ENCODE measurements at places on chromosomes 13 and 19. TPM values are rescaled to one million over a fixed set of nuclear protein-coding genes. Genes with fewer than 3 reads are reported as not detected.

DNA sequence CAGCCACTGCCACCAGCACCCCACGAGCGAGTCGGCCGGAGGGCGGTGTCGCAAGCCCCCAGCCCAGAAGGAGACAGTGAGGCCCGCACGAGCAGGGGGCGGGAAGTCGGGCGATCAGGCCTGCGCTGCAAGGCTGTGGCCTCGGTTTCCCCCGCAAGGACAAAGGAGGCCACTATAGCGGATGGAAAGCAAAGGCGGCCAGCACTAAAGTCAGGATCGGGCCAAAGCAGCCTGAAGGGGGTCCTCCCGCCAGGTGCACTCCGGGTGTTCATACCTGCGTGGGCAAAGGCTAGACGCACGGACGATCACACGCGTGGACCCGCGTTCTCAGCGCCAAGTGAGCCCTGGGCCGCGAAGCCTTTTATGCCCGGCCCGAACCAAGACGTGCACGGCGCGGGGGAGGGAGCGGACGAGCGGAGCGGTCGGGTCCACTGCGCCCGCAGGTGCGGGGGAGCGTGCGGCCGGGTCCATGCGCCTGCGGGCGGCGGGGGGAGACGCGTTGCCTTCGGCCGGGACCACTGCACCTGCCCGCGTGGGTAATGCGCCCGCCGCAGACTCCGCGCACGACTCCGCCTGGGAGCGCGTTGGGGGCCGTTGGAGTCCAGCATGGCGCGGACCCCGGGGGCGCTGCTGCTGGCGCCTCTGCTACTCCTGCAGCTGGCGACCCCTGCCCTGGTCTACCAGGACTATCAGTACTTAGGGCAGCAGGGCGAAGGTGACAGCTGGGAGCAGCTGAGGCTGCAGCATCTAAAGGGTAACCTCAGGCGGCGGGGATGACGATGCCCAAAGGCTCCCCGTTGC is at the start of the genes PRDX2 and THSD8:
Gene PRDX2, minus strand, starts transcription at position 335 of the 801 bp plus-strand sequence. CDS start 539 bp downstream, outside the sequence.
Gene THSD8, plus strand, starts transcription at position 604 of the 801 bp plus-strand sequence. Its CDS starts 3 bp downstream, at position 607.
- H3K27me3 ChIP-seq: no peaks in the 10 kb centered on the region
- H3K4me3 ChIP-seq: peak within 1 kb of the TSS; percentile 86
- peak within 1 kb of the TSS; percentile 85 for H3K27ac ChIP-seq
- peaks cover 33% of the 10 kb centered on the region for H3K4me1 ChIP-seq

DNA sequence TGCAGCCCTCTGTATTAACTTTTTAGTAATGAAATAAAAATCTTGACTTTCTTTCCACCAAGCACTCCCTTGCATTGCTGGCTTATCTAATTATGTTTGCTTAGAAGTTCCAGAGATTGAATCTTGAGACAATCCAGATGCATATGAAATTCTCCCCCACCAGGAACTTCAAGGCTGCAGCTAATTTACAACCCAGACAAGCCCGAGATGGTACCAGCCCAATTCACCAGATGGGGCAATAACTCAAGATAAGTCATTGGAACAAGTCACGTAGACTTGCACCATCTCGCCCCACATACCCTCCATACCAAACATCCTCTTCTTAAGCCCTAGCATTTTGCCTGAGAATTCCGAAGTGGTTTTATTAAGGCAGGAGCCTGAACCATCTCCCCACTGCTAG is 29.0 kb downstream of the UTP14C start:
- H3K4me3 ChIP-seq: no peak overlapping the region
- H3K4me1 ChIP-seq: no peaks in the 10 kb centered on the region
- no peaks in the 10 kb centered on the region for H3K27me3 ChIP-seq
- H3K36me3 ChIP-seq: no peaks in the 10 kb centered on the region

DNA sequence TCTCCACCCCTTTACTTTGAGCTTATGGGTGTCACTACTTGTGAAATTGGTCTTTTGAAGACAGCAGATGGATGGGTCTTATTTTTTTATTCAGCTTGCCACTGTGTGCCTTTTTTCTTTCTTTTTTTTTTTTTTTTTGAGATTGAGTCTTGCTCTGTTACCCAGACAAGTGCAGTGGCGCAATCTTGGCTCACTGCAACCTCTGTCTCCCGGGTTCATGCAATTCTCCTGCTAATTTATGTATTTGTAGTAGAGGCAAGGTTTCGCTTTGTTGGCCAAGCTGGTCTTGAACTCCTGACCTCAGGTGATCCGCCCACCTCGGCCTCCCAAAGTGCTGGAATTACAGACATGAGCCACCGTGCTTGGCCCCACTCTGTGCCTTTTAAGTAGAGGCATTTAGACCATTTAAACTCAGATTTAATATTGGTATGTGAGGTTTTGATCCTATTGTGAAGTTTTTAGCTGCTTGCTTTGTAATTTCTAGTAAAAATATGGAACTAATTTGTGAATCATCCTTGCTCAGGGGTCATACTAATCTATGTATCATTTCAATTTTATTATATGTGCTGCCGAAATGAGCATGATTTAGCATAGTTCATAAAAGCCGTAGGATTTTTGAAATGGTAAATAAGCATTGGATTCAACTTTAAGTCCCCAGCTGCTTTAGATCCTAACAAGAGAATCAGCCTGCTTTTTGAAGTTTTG is 584.5 kb downstream of the SLITRK1 start:
- H3K36me3 ChIP-seq: no peaks in the 10 kb centered on the region
- no peaks in the 10 kb centered on the region for H3K4me1 ChIP-seq
- no peaks in the 10 kb centered on the region for H3K27me3 ChIP-seq

DNA sequence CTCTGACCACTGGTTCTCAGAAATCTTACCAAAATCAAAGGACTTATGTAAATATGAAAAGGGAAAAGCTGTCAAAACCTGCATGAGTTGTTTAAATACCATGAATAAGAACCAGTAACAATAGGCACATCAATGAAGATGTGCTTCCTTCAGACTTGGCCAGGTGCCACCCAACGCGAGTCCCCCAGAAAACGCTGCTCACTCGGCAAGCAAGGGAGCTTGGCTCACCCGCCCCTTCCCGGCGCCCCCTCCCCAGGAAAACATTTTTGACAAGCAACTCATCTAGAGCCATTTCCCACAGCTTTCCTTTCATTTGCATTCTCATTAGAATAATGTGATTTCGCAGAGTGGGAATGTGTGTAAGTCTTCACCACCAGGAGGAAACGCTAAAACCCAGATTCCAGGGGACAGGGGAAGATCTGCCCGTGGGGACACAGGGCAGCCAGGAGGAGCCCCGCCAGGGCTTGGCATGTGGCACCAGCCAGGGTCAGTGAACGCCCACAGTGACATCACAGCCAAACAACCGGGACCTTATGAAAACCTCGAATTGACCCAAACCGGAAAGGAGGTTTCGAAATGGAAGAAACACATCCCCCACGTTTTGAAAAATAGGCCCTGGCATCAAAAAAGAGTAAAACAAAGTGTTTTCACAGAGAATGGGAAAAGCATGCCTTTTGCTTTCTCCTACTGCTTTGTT is 366.2 kb upstream of the TSHZ3 start:
- H3K4me3 ChIP-seq: no peak overlapping the region
- H3K4me1 ChIP-seq: no peaks in the 10 kb centered on the region
- no peak for DNase-seq
- H3K27ac ChIP-seq: no peak overlapping the region

GRCh38 chr13:20566468-20566897 is 474 bp upstream of the IFT88 start:
- peak overlapping the region; percentile 95 for H3K4me3 ChIP-seq
- no peaks in the 10 kb centered on the region for H3K4me1 ChIP-seq
- H3K36me3 ChIP-seq: no peaks in the 10 kb centered on the region
- DNase-seq: no peak
- no peaks in the 10 kb centered on the region for H3K27me3 ChIP-seq

DNA sequence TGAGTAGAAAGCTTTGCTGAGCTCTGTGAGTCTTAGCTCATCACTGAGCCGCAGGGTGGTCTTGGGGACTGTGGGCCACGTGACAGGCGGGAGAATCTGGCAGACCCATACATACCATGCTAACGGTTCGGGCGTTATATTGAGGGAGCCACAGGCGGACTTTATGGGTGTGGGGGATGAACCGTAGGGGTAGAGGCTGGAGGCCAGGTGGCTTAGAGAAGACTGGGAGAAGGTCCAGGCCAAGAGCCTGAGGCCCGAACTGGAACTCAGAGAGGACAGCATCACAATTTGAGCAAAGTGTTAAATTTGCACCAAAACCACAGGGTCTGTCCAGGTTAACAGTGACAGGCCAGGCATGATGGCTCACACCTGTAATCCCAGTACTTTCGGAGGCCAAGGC is 15.3 kb upstream of the ATF5 start:
- no peak overlapping the region for H3K27ac ChIP-seq
- H3K36me3 ChIP-seq: peaks cover 6% of the 10 kb centered on the region
- no peak overlapping the region for H3K4me3 ChIP-seq
- no peaks in the 10 kb centered on the region for H3K27me3 ChIP-seq
- peaks cover 12% of the 10 kb centered on the region for H3K4me1 ChIP-seq

DNA sequence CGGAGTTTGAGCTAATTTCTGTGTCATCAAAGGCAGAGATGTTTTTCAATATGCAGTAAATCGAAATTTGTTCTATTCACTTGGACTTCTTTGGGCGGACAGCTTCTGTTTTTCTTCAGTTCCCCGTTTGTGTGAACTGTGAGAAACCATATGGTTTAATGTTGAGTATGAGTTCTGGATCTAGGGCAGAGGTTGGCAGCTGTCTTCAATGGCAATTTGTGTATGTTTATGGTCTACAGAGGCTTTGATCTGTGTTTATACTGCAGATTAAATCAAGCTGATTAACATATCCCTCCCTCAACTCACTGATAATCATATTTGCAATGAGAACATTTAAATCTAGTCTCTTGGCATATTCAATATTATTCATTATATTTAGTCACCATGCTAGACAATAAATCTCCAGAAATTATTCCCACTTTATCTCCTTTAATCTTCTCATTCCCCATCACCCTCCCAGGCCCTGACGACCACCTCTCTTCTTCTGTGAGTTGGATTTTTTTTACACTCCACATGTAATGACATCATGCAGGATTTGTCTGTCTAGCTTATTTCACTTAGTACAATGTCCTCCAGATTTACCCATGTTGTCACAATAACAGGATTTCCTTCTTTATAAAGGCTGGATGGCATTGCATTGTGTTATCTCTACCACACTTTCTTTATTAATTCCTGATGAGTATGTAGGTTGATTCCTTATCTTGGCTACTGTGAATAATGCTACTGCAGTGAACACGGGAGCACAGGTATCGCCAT is 9.0 kb downstream of the ZNF331 start:
- no peak overlapping the region for H3K4me3 ChIP-seq
- no peak for DNase-seq
- no peaks in the 10 kb centered on the region for H3K27me3 ChIP-seq

DNA sequence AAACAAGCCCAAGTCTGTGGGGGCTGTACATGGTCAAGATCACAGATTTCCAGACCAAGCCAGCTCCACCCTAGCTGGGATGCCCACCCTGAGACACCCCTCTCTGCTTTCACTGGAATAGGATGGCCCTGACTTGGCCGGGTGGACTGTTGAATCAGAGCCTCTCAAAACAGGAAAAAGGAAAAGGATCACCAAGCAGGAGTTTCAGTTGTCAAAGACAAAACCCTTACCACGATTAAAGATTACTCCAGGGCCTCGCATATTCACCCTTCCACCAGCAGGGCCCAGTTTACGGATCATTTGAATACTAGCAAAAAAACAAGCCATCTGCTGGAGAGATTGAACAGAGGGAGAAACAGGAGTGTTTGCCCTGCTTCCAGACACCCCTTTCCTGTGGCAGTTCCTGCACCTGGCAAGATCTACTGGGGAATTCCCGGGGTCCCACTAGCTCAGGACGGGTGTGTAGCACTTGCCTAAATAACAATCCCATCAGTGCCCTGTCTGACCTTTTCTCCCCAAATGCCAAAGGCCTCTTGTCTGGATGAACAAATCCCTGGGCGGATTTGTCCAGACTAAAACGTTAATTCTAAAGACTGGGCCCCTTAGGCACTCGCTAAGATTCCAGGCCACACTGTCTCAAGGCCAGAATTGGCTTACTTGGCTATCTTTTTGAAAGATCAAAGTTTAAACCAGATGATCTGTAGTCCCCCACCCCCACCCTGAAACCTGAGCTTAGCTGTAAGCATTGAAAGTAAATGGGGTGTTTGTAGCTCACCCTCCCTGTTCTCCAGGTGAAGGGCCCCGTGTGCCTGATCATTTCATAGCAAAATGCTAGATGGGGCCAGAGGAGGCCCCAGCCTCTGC is 38.4 kb downstream of the ACTN4 start:
- no peaks in the 10 kb centered on the region for H3K27me3 ChIP-seq
- peak overlapping the region; percentile 95 for H3K27ac ChIP-seq

DNA sequence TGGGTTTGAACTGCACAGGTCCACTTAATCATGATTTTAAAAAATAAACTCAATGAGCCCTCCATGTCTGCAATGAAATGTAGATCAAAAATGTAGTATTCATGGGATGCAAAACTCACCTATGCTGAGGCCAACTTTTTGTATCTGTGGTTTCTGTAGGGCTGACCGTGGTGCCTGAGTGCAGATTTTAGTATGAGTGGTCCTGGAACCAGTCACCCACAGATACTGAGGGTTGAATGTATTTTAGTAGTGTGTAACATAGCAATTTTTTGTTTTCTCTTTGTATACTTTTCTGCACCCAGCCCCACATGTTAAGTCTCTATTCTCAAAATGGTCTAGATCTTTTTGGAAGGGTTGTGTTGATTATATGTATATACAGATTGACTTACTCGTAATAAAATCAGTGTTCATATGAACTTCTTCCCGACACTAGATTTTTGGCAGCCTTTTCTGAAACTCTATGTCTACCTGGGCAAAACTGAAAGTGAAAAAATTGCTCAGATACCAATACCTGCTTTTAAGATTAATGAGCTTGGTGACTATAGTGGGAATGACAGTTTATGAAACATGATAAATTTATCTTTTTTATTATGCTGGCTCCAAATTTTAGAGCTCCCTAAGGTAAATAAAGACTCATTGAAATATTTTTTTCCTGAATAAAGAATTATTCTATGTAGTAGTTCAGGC is 51.6 kb downstream of the DNAJC15 start:
- H3K4me1 ChIP-seq: no peaks in the 10 kb centered on the region
- peaks cover 8% of the 10 kb centered on the region for H3K36me3 ChIP-seq
- DNase-seq: no peak
- no peak overlapping the region for H3K4me3 ChIP-seq
- no peak overlapping the region for H3K27ac ChIP-seq

DNA sequence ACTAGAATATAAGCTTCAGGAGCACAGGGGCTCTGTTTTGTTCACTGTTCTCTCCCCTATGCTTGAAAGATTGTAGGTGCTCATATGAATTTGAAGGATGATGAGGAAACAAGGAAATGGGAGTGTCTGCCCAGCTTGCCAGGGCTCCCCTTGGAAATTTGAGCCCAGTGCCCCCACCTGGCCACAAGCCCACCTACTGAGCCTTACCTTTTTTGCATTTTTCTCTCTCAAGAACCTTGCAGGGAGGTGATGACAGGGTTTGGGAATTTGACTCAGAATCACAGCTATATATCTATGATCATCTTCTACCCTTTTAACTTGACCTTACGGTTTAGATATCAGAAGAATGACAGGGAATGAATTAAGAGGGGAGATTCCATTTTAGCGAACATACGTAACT is 33.8 kb downstream of the SERP2 start:
- H3K27me3 ChIP-seq: no peaks in the 10 kb centered on the region
- H3K36me3 ChIP-seq: no peaks in the 10 kb centered on the region
- no peaks in the 10 kb centered on the region for H3K4me1 ChIP-seq
- no peak overlapping the region for H3K4me3 ChIP-seq
- H3K27ac ChIP-seq: no peak overlapping the region
- no peak for DNase-seq

RFXANK gene
- total RNA-seq: 48.0 TPM

LILRB2 gene
- 0.40 TPM for total RNA-seq

MIA gene
- total RNA-seq: not detected

ZNF677 gene
- 3.6 TPM for total RNA-seq

All from esophagus squamous epithelium (tissue), 5 donors.